Endothelial cell of umbilical vein (primary cell): ENCODE measurements at places on chromosomes 7 and 10. TPM values are rescaled to one million over a fixed set of nuclear protein-coding genes. Genes with fewer than 3 reads are reported as not detected.
A peak's percentile ranks its signal among the peaks of the same experiment; 100 is the strongest.

- DNase-seq = no peak
- no peak overlapping the region for H3K4me3 ChIP-seq
- H3K27me3 ChIP-seq = peaks cover 3% of the 10 kb centered on the region
- H3K4me1 ChIP-seq = no peaks in the 10 kb centered on the region
- no peak overlapping the region for H3K27ac ChIP-seq
- H3K36me3 ChIP-seq = no peaks in the 10 kb centered on the region
Observed at GRCh38 chr10:117094856-117095255, 43.2 kb downstream of the VAX1 start.

The H2BK1 gene
- not detected in 2 replicates for total RNA-seq

The UFSP1 gene
- total RNA-seq = 0.93 and 1.6 TPM in 2 replicates

The GPR26 gene
- not detected in 2 replicates for total RNA-seq

DNA sequence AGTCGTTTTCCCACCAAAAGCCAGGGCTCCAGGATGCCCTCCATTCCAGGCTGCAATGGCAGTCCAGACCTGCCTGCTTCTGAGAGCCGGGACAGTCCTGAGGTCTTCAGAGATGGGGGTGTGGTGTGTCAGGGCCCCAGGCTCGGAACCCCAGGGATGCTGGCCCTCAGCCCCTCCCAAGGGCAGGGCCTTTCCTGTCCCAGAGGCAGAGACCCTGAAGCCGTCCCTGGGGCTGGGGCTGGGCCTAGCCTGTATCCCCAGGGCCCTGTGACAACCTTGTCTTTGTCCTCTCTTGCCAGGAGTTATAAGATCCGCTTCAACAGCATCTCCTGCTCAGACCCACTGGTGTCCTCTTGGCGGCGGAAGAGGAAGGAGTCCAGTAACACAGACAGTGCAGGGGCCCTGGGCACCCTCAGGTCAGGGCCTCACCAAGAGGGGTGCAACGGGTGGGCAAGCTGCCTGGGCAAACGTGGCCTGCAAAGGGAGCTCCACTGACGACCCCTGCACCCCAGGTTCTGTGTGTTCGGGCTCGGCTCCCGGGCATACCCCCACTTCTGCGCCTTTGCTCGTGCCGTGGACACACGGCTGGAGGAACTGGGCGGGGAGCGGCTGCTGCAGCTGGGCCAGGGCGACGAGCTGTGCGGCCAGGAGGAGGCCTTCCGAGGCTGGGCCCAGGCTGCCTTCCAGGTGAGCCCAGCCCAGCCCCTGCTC is 15.9 kb downstream of the NOS3 start:
- H3K4me3 ChIP-seq = no peak overlapping the region
- peak overlapping the region; percentile 23 for H3K27ac ChIP-seq
- peaks cover 23% of the 10 kb centered on the region for H3K36me3 ChIP-seq
- DNase-seq = no peak

- peaks cover 4% of the 10 kb centered on the region for H3K4me1 ChIP-seq
- peak overlapping the region; percentile 79 for H3K27ac ChIP-seq
- peak overlapping the region; percentile 80 for H3K4me3 ChIP-seq
- no peaks in the 10 kb centered on the region for H3K27me3 ChIP-seq
Observed at GRCh38 chr7:66682350-66683093, 53.8 kb downstream of the KCTD7 start.

DNA sequence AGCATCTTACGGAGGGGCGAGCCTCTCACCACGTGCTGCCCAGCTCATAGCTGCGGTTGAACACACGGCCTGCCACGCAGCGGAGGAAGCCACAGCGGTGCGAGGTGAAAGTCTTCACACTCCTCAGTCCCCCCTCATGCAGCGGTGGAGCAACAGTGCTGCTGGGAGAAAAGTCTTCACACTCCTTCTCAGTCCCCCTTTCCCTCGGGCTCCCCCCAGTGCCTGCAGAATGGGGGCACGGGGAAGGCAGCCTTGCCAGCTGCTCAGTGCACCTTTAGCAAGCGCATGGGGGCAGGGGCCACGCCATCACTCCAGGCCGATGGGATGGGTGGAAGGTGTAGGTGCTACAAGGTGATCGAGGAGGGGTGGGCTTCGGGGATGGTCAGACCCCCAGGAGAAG is 206.3 kb upstream of the TCERG1L start:
- no peak for DNase-seq
- no peaks in the 10 kb centered on the region for H3K27me3 ChIP-seq
- H3K4me3 ChIP-seq = no peak overlapping the region
- no peaks in the 10 kb centered on the region for H3K36me3 ChIP-seq

GRCh38 chr7:100430493-100431285 is 1.1 kb downstream of the MEPCE start:
- no peak for DNase-seq
- H3K36me3 ChIP-seq = peaks cover 20% of the 10 kb centered on the region
- peaks cover 28% of the 10 kb centered on the region for H3K4me1 ChIP-seq
- H3K27ac ChIP-seq = peak overlapping the region; percentile 46
- no peaks in the 10 kb centered on the region for H3K27me3 ChIP-seq
- peak overlapping the region; percentile 69 for H3K4me3 ChIP-seq

DNA sequence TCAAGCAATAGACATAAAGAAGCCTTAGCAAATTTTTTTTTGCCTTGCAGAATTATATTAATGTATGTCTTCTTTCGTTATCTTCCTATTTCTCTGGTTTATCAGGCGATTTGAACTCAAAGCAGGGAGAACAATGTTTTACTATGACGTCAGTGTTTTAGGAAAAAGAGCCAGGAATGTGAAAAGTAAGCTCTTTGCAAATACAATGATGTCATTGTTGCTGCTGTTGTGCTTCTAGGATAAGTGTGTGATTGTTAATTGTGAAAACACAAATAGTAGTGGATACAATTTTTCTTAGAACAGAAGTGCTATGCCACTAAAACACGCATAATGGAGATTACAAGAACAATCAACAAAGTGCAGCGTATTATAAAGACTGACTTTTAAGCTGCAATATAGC is 9.5 kb upstream of the AUTS2 start:
- H3K27me3 ChIP-seq = no peaks in the 10 kb centered on the region
- no peak overlapping the region for H3K27ac ChIP-seq
- no peaks in the 10 kb centered on the region for H3K36me3 ChIP-seq
- no peaks in the 10 kb centered on the region for H3K4me1 ChIP-seq
- no peak overlapping the region for H3K4me3 ChIP-seq
